ENCODE measurements at places on chromosomes 11 and 22.
A peak's percentile ranks its signal among the peaks of the same experiment; 100 is the strongest.

GRCh38 chr22:42179616-42180015, 49.0 kb upstream of the CYP2D6 start:
- DNase-seq = no peak

- no peak for DNase-seq
Observed at GRCh38 chr22:45296628-45297297, 12.0 kb downstream of the UPK3A start.

GRCh38 chr22:24331468-24332440, 61.1 kb downstream of the SPECC1L start:
- DNase-seq = no peak

DNA sequence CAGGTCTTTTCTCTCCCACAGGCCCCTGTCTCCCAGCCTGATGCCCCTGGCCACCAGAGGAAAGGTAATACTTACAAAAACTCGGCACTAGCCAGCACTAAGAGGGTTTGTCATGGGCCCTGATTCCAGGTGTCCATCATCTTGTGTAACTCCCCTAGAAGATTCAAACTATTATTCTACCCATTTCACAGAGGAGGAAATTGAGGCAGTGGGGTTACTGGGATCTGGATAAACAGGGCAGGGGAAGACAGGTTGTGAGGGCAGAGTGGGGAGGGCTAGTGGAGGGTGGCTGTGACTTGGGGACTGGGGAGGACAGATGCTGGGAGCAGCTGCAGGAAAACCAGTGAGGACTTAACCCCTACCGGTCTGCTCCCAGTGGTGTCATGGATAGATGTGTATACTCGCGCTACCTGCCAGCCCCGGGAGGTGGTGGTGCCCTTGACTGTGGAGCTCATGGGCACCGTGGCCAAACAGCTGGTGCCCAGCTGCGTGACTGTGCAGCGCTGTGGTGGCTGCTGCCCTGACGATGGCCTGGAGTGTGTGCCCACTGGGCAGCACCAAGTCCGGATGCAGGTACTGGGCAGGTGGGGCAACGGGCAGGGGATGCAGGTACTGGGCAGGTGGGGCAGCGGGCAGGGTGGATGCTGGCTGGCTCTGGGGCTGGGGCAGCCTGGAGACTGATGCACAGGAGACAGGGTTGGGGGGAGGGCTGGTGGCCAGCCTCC, 1.2 kb downstream of the VEGFB start:
- no peak for DNase-seq

DNA sequence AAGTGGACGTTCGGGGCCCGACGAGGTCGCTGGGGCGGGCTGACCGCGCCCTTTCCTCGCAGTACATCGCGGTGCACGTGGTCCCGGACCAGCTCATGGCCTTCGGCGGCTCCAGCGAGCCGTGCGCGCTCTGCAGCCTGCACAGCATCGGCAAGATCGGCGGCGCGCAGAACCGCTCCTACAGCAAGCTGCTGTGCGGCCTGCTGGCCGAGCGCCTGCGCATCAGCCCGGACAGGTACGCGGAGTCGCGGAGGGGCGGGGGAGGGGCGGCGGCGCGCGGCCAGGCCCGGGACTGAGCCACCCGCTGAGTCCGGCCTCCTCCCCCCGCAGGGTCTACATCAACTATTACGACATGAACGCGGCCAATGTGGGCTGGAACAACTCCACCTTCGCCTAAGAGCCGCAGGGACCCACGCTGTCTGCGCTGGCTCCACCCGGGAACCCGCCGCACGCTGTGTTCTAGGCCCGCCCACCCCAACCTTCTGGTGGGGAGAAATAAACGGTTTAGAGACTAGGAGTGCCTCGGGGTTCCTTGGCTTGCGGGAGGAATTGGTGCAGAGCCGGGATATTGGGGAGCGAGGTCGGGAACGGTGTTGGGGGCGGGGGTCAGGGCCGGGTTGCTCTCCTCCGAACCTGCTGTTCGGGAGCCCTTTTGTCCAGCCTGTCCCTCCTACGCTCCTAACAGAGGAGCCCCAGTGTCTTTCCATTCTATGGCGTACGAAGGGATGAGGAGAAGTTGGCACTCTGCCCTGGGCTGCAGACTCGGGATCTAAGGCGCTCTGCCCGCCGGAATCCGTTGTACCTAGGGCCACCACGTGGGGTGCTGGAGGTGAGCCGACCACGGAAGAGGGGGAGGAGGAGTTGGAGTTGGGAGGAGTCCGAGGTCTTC, 771 bp downstream of the MIF start:
- DNase-seq = peak; percentile 54

- no peak for DNase-seq
Observed at GRCh38 chr11:24688981-24689380, 192.1 kb downstream of the LUZP2 start.

- no peak for DNase-seq
Observed at GRCh38 chr22:49977578-49977977, 17.0 kb downstream of the PIM3 start.

DNA sequence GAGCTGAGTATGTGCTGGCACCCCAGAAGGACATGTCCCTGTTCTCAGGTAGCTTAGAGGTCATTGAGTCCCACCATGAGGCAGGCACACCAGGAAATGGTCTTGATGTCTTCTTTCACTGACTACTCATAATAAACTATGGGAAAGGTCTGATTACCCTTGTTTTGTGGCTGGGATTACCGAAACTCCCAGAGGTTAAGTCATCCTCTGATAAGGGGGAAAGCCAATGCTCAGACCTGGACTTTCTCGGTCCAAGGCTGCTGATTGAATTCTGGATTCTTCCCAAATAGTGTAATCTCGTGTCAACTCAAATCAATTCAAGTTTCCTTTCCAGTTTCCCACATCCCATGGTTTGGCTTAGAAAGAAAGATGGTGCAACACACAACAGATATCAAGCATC, 3.7 kb upstream of the CD44 start:
- no peak for DNase-seq

- no peak for DNase-seq
Observed at GRCh38 chr11:33953289-33953688, 61.4 kb upstream of the LMO2 start.

DNA sequence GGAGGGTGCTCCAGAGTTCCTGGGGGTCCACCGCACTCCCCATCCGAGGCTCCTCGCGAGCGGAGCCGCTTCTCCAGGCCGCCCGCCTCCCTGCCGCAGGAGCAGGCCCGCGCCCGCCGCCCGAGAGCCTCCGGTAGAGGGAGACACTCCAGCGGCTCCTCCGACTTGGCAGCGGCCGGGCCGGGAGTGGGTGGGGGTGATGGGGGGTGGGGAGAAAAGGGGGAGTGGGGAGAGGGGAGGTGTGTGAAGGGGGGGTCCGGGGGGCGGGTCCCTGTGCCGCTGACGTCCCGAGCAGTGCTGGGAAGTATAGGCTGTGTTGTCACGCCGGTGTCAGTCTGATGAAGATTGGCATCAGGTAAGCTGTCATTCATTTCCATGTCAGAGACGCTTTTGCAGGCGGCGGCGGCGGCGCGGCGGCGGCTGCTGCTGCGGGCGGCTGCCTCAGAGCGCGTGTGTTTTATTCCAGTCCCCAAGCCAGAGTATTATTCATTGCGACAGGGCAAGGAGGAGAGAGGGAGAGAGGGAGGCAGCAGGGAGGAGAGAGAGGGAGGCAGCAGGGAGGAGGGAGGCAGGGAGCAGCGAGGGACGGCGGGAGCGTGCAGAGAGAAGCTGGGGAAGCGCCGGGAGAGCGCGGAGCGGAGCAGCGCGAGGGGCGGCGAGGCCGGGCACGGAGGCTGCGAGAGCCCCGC, at the start of gene PKNOX2:
PKNOX2 (plus strand) TSS at position 330 of the 689 bp plus-strand sequence. CDS start 186,555 bp downstream, outside the sequence.
- peak; percentile 69 for DNase-seq

- DNase-seq = no peak
Observed at GRCh38 chr11:94379613-94380012, 21.6 kb downstream of the GPR83 start.

DNA sequence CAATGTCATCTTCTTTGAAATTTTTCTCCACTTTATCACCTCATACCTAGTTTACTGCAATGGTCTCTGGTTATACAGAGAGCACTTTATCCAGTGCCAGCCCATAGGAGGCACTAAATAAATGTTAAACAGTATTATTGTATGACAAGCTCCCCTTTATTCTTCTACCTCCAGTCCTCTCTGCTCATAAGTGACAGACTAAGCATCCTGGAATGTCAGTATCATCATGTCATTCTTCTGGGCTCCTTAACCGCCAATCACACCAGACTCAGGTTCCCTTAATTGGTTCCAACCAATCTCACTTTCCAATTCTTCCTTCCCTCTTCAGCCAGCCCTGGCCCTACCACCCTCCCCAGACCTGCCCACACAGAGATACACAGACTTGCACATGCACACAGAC, 93.1 kb downstream of the RPL27A start:
- no peak for DNase-seq

- DNase-seq = no peak
Observed at GRCh38 chr11:79066456-79067351, 374.1 kb downstream of the TENM4 start.

DNA sequence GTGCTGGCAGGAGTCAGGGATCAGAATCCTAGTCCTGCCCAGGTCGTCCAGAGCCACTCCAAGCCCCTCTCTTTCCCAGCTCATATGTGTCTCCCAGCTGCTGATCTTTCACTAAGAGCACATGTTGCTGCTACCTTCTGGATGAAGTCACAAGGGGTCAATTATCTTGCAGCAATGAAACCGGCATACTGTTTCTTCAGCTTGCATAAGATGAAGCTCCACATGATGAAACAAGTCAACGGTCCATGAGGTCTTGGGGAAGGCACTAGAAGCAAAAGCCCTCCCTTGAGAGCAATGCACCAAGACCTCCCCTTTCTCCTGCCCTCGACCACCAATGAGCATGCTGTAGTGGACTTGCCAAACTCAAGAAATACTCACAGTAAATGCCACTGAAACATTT, 148.9 kb downstream of the TENM4 start:
- no peak for DNase-seq

- no peak for DNase-seq
Observed at GRCh38 chr22:37219533-37219932, 7.3 kb upstream of the SSTR3 start.

GRCh38 chr11:119087747-119088241, 3.1 kb downstream of the HMBS start:
- DNase-seq = no peak

GRCh38 chr11:58922479-58922878, 16.8 kb upstream of the GLYATL1 start:
- DNase-seq = no peak

DNA sequence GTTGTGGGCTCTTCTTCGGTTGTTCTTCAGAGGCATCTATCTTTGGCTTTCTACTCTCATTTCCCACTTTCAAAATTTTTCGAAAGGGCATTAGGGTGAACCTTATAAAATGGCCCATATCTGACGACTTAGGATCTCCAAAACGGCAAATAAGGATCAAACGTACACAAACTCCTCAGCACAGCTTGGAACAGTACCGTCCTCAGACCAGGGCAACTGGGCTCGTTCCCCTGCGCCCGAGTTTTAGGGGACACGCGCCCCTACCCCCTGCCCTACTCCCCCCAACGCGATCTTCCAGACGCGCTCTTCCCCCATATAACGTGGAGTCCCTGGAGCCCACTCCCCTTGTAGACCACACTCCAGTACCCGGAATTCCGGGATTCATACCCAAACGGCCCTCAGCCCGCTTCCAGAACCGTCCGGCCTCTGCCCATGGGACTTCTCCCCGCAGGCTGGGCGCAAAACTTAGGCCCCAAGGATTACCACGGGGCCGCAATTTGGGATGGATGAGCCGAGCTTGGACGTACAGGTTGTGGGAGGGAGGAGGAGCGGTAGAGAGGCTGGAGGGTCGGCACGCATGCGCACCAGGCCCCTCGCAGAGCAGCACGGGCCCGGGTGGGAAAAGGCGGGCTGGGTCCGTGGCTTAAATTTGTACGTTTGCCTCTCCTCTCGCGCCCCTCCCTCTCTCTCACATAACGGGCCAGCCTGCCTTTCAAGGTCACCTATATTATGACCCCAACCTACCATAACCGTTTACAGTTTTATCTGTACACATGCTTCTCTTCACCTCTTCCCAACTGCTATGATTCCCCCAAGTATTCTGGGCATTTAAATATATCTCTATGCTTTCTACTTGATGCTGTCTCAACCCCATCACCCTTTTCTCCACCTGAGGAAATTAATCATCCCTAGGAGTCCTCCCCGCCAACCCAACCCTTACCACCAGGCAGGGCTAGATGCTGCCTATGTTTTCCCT, 3.4 kb downstream of the CCDC89 start:
- DNase-seq = peak; percentile 46

- no peak for DNase-seq
Observed at GRCh38 chr11:13902523-13902922, 60.0 kb upstream of the SPON1 start.

GRCh38 chr11:84256618-84257017, 970.5 kb upstream of the CCDC90B start:
- no peak for DNase-seq

All from activated CD4-positive, alpha-beta T cell treated with anti-CD3 and anti-CD28 coated beads for 24 hours (primary cell).